ENCODE measurements at places on chromosomes 7 and 10. TPM values are rescaled to one million over a fixed set of nuclear protein-coding genes. Genes with fewer than 3 reads are reported as not detected.

DNA sequence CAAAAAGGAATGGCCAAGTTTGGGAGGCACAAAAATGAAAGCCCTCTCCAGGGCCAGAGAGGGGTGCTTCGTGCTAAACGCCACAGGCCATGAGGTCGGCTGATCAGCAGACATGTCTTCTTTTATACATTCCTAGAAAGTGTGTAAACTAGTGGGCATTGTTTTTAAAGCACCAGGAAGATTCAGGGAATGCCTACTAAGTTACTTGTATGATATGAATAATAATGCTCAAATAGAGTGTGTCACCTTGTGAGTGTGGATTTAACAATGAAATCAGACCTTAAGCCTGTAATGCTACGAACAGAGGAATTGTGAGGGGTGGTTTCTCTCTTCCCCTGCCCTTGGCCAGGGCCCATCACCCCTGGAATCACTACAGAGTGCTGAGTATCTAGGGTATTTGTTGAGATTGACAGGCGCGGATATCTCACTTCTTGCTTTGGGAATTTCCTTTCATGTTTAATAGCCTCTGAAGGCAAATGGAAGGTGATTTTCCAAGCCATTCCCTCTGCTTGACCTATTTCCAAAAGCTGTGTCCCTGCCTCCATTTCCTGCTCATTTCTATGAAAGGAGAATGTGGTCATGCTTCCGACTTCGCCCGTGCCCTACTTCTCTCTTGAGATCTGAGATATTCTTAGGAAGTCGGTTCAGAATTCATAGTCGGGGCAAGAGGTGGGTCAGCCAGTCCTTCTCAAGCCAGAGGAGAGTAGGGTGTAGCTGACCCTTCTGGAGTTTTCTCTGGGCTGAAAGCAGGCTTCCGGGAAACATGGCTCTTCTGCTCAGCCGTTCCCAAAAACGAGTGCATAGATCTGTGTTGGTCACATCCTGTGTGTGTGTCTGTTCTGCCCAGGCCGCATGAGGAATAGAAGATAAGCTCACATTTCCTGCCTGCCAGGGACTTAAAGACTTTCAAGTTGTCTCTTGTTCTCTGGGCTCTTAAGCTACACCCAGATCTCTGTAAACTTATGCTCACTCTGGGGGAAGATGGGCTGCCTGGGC lies 167.8 kb upstream of the ITGB1 start:
- H3K4me1 ChIP-seq, result peaks cover 18% of the 10 kb centered on the region
- H3K36me3 ChIP-seq, result no peaks in the 10 kb centered on the region
- no peak overlapping the region for H3K4me3 ChIP-seq
- peak overlapping the region; percentile 66 for H3K27ac ChIP-seq
- no peak for DNase-seq

DNA sequence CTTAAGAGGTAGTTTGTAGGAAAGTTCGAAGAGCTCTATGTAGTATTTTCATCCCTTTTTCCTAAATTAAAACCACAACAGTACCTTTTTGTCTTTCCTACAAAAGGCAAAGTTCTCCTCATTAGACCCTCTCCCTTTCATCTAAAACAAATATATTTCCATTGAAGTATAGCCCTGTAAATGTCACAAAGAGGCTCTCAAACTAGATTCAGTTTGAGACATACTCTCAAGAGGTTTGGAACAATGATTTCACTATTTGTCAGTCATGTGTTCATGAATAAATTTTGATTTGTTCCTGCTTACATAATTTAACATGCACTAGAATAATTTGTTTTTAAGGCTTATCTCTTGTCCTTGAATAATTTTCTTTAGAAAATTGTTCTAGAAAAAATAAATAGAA lies 12.2 kb downstream of the TAS2R16 start:
- no peaks in the 10 kb centered on the region for H3K36me3 ChIP-seq
- no peaks in the 10 kb centered on the region for H3K4me1 ChIP-seq
- DNase-seq, result no peak
- no peak overlapping the region for H3K4me3 ChIP-seq
- no peak overlapping the region for H3K27ac ChIP-seq

GRCh38 chr7:158754746-158755444 lies 50.3 kb upstream of the NCAPG2 start:
- H3K27ac ChIP-seq, result no peak overlapping the region
- no peaks in the 10 kb centered on the region for H3K27me3 ChIP-seq
- H3K4me1 ChIP-seq, result no peaks in the 10 kb centered on the region
- H3K36me3 ChIP-seq, result peaks cover 61% of the 10 kb centered on the region
- no peak for DNase-seq
- no peak overlapping the region for H3K4me3 ChIP-seq

The MYPN gene
- not detected for total RNA-seq

The CRHR2 gene
- total RNA-seq, result not detected

The FOXP2 gene
- total RNA-seq, result 7.6 TPM

DNA sequence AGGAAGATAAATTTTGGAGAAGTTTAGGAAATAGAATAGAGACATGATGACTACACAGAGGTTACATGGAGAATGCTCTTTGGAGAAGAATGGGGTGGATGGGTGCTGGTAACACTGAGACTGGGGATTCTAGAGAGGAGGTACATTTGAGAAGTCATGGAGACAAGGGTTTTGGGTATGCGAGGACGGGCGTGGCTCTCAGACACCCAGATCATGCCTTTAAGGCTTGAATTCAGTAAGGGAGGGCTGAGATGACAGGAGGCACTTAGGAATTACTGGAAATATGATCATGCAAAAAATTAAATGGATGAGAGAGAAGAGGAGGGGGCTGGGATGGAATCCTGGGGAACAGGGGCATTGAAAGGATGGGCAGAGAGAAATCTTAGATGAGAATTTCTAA lies 168.8 kb downstream of the ITGA8 start:
- H3K27me3 ChIP-seq, result no peaks in the 10 kb centered on the region
- no peak overlapping the region for H3K27ac ChIP-seq
- no peak overlapping the region for H3K4me3 ChIP-seq
- H3K36me3 ChIP-seq, result no peaks in the 10 kb centered on the region

- no peaks in the 10 kb centered on the region for H3K27me3 ChIP-seq
- DNase-seq, result no peak
- H3K36me3 ChIP-seq, result no peaks in the 10 kb centered on the region
- no peaks in the 10 kb centered on the region for H3K4me1 ChIP-seq
Observed at GRCh38 chr7:38600741-38601140, 30.4 kb downstream of the AMPH start.

The KLF14 gene
- total RNA-seq, result not detected

DNA sequence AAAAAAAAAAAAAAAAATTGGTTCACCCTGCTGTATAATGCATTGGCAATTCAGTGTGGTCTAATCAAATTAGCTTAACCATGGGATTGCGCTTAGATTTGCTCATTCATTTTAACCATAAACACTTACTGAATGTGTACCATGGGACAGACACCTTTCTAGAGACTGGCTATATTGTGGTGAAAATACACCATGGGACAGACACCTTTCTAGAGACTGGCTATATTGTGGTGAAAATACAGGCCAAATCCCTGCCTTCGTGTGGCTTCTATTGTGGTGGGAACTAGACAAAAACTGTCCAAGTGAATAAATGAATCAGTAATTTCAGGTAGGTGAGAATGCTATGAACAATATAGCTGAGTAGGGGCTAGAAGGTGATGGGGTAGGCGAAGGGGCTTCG lies 10.2 kb upstream of the REPIN1 start:
- no peak for DNase-seq
- no peaks in the 10 kb centered on the region for H3K36me3 ChIP-seq
- H3K27me3 ChIP-seq, result no peaks in the 10 kb centered on the region
- H3K27ac ChIP-seq, result no peak overlapping the region
- peaks cover 7% of the 10 kb centered on the region for H3K4me1 ChIP-seq

The INA gene
- not detected for total RNA-seq

The TNKS2 gene
- 40.5 TPM for total RNA-seq

- no peaks in the 10 kb centered on the region for H3K4me1 ChIP-seq
- no peak overlapping the region for H3K4me3 ChIP-seq
- no peaks in the 10 kb centered on the region for H3K36me3 ChIP-seq
- DNase-seq, result peak; percentile 49
Observed at GRCh38 chr7:156919132-156919713, 26.2 kb upstream of the LMBR1 start.
